Hematopoietic multipotent progenitor cell (in vitro differentiated cells): ENCODE measurements at places on chromosomes 3 and 15. TPM values are rescaled to one million over a fixed set of nuclear protein-coding genes. Genes with fewer than 3 reads are reported as not detected.
A peak's percentile ranks its signal among the peaks of the same experiment; 100 is the strongest.

DNA sequence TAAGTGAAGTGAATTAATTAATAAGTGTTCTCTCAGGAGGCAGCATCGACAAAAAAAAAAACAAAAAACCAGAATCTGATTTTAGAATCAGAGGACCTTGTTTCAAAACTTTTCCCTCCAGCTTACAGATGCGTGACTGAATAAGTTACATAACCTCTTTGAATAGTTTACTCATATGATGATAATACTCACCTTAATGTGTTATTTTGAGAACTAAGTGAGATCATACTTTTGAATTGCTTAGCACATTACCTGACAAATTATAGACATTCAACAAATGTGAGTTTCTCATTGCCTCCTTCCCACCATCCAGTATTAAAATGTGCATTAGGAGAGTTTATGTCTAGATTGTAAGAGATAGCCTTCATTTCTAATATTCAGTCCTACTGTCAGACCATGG is 94.0 kb downstream of the SOX2 start:
- no peak for DNase-seq

GRCh38 chr3:142507241-142507640 is 59.4 kb upstream of the XRN1 start:
- DNase-seq = no peak

DNA sequence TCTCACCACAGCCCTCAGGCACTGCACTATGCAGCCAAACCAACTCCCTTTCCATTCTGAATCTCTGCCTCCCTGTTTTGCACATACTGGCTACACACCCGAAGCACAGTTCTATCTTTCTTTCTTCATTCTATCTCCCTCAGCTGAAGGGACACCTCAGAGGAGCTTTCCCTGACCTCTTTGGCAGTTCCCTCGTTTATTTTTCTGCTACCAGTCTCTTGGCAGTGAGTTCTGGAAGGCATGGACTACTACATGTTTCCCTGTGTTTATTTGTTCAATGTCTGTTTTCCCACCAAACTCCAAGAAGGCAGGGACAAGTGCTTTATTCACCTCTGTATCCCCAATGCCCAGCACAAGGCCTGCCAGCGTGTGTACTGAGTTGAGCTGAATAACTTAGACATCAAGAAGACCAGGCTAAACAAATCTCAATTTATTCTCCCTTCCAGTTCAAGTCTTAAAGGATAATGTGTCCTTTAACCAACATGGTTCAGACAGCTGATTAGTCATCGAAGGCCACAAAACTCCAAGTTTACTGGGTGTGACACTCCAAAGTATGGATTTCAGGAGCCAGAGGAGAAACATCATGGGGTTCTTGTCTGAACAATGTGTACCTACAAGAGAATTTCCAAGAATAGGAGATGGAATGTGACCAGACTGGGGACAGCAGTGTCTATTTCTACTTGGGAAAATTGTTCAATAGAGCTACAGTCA is 260.1 kb upstream of the CTNNB1 start:
- DNase-seq = no peak

DNA sequence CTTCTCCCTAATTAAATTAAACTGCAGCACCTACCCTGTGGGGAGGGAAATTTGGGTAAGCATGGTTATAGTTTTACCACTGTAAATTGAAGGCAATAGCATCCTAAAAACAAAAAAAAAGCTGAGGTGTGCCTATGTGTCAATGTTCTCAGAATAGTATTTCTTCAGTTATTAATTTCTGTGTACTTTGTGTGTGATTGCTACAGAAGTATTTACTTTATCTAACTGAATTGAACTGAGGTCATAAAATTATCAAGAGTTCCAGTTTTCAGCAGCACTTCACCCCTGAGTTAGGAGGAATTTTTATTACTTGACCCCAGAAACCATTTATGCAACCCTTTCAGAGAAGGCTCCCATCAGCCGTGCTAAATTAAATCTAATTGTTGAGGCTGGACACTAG is 333.6 kb upstream of the ALCAM start:
- no peak for DNase-seq

DNA sequence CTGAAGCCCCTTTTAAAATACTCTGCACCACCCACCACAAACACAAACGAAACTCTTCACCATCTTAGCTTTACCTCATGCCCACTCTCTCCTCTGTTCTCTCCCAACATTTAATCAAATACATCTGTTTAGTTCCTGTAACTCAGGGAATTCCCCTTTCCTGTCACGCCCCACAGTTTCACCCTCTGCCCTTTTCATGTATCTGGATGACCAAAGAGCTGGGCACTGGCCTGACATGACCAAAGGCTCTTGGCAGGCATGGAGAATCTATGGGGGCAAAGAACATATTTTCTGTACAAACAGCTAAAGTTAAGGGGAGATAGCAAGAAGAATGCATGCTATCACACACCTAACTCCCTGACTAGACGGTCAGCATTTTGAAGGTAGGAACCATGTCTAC is 270.0 kb downstream of the TBL1XR1 start:
- no peak for DNase-seq

GRCh38 chr3:12195231-12195630 is 36.5 kb upstream of the TIMP4 start:
- no peak for DNase-seq

- no peak for DNase-seq
Measured at GRCh38 chr3:14849638-14850230, 31.0 kb downstream of the FGD5 start.

GRCh38 chr3:103613397-103614156 is 1178.8 kb downstream of the ZPLD1 start:
- no peak for DNase-seq

DNA sequence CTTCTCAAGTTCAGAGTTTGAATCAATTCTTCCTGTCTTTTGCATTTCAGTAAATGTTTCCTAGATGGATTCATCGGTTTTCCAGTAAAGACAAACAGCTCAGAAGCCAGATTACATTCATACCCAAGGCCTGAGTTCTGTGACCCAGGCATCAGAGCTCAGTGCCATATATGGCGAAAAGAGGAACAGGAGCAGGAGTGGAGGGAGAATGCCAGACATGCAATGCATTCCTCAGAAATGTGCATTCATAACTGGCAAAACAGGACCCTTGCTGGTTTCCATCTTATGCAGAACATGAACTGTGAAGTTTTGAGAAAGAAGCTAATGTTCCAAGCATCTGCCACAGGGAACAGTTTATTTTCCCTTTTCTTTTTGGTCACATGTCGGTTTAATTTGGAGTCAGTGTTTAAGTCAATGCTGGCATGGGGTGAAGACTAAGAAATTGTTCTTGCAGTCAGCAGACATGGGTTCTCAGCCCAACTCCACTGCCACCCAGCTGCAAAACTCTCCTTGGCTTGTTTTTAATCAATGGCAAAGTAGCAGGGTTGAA is 116.5 kb downstream of the LPP start:
- DNase-seq = no peak

DNA sequence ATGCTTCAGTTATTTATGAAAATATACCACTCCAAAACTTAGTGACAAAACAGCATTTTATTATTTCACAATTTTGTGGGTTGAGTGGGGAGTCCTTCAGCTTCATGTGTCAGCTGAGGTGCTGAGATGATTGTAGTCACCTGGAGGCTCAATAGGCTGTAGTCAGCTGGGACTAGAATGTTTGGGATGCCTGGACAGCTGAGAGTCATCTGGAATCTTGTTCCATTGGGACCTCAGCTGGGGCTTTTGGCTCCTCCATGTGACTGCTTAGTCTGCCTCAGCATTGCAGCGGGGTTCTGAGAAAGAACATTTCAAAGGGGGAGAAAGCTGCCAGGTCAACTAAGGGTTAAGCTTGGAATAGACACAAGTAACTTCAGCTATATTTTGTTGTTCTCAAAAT is 13.4 kb downstream of the STT3B start:
- no peak for DNase-seq

GRCh38 chr3:152658977-152659720 is 175.8 kb upstream of the P2RY1 start:
- DNase-seq = peak; percentile 57

DNA sequence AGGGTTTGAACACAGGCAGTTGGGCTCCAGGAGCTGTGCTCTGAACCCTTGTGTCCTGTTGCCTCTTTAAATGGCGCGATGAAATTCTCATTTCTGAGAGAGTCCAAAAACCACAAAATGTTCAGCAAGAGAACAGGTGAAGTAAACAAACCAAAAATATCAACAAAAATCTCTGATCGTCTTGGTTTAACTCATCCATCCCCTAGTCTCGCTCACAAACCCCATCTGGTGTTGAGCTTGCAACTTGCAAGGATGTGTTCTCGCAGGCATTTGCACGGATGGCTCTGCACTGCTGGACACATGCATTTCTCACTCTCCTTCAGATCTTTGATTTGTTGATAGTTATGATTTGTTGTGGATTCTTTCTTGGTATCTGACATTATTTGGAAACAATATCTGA is 31.1 kb downstream of the FAH start:
- no peak for DNase-seq

DNA sequence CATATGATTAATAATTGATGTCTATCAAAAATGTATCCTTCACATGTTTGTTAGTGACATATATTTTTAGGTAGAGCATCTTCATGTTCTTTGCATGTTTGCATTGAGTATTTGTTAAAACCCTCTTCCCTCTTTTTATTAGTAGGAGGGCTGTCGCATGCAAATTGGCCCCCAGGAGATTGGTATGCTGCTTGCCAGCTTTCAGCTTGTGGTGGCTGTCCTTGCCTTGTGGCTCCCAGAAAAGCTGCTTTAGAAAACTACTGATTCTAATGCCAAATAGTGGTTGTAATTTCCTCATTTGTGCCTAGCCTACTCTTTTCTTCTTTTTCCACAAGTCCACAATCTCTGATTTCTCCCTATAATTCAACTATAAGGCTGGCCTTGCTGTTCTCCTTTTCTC is 886.8 kb downstream of the VGLL3 start:
- DNase-seq = no peak

DNA sequence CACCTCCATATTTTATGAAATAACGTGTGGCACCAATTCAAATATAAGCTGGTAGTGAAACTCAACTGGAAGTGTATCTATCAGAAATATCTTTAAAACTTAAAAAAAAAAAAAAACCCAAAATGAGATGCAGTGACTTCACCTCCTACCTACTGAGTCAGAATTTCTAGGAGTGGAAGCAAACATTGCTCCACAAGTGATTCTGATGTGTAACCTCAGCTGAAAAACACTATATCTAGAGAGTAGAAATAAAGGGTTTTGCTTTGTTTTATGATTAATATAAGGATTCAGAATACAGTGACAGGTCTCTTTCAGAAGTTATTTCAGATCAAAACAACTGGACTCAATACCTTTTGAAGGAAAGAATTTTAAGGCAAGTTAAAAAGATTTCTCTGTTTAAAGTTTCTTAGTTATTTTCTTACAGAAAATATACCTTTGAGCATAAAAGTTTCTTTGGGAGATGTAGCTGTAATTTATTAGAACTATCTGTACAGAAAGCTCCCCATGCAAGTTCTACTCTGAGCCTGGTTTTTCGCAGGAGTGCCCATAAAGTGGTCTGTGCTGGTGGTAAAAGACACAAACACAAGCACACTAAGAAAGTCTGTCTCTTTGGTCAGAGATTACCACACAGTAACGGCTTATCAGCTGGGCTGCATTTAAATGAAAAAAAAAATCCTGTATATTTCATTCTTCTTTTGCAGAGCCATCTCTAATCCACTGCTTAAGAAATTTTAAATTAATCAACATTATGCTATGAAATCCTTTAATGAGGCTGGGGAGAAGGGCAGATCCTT is 59.9 kb upstream of the PPIB start:
- DNase-seq = no peak

- no peak for DNase-seq
Measured at GRCh38 chr15:42191610-42192346, 16.3 kb downstream of the VPS39 start.

- no peak for DNase-seq
Measured at GRCh38 chr15:87269566-87269965, 987.0 kb downstream of the NTRK3 start.

DNA sequence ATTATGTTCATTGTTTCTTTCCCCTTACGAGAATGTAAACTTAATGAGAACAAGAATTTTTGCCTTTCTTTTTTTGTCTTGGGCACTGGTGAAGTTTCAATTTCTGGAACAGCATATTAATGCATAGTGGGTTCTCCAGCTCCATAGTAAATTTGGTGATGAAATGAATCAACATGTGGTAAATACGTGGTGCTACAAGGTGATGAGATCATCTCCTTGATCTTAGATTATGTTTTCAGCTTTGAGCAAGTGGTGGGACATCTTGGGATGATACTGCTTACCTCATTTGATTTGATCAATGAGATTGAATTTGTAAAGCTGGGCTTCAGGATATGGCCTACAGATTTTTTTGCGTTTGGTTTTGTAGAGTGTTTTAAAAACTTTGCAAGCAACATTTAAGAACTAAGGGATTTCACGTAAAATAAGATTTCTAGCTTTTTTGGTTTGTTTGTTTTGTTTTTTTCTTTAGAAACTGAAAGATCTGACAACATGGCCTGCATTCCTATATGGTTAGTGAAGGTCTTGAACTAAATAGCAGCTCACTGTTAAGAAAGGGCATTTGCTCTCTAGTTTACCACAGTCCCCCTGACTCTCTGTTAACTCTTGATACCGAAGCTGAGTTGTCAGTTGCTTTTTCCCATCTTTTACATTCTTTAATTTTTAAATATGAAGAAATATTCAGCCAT is 45.6 kb downstream of the FNDC3B start:
- DNase-seq = no peak

DNA sequence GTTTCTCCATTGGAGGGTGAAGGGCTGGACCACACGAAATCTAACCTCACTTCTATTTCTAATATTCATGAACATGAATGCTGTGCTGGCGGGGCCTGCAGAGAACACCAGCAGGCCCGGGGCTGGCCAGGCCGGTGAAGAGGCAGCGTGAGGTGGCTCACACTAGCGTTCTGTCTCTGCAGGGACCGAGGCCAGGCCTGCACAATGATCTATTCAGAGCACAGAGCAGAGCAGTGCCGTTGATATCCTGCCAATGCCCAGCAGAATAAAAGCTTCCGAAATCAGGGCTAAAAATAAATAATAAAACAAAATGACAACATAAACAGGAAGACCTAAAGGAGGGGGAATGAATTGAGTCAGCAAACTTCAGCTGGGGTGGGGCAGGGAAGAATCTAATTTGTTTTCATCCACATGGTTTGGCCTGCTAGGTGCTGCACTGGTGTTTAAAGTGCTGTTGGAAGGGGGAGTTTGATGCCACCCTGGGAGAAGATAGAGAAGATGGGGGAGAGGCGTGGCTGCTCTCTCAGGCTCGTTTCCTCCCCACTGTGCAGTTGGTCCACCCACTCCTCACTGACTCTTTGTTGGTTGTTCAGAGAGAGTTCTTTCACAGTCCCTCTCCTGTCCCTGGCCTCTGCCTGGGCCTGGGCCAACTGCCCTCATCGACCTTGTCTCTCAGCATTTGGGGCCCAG is 837.1 kb downstream of the AGBL1 start:
- no peak for DNase-seq

Gene GPR149
- not detected for total RNA-seq

Gene TNIK
- total RNA-seq = 7.3 TPM

Gene CKMT1A
- total RNA-seq = not detected

Gene GOLGA6L6
- not detected for total RNA-seq

Gene CTXN2
- total RNA-seq = not detected

Gene GHSR
- total RNA-seq = not detected

Gene SLC7A14
- total RNA-seq = not detected
